ENCODE measurements at places on chromosomes 1 and 21.

DNA sequence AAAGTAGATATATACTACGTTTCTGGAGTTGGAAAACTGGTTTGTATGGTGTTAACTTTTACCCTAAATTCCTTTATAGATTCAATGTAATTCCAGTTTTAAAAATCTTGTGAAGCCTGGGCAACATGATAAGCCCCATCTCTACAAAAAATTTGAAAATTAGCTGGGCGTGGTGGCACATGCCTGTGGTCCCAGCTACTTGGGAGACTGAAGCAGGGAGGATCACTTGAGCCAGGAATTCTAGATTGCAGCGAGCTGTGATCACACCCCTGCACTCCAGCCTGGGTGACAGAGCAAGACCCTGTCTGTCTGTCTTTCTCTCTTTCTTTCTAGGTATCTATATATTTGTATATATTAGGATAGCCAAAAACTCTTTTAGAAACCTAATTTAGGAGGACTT, 141.9 kb downstream of the CLEC20A start:
- no peak for DNase-seq

GRCh38 chr1:904310-904950, 19.3 kb upstream of the SAMD11 start:
- DNase-seq, result peak; percentile 90

GRCh38 chr1:170885551-170885950, 49.8 kb upstream of the MROH9 start:
- no peak for DNase-seq

DNA sequence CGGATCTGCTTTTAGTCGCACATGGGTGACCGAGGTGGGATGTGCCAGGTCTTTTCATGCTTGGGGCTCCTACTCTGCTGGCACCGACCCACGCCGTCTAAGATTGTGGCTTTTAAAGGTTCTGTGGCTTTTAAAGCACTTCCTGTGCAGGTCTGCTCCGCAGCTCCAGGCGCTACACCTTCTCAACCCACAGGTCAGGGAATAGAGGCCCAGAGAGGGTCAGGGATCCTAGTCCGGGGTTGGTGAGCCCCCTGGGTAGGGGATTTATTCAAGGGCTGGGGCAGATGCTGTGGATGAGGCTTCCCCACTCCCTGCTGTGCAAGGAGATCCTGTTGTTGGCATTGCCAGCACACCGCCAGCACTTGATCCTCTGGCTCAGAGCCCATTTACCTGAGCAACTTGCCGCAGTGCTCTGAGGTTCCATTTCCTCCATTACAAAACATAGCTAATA, 212.8 kb upstream of the RAB4A start:
- DNase-seq, result peak; percentile 14

- DNase-seq, result peak; percentile 28
Observed at GRCh38 chr1:210143465-210144062, 89.0 kb upstream of the SERTAD4 start.

DNA sequence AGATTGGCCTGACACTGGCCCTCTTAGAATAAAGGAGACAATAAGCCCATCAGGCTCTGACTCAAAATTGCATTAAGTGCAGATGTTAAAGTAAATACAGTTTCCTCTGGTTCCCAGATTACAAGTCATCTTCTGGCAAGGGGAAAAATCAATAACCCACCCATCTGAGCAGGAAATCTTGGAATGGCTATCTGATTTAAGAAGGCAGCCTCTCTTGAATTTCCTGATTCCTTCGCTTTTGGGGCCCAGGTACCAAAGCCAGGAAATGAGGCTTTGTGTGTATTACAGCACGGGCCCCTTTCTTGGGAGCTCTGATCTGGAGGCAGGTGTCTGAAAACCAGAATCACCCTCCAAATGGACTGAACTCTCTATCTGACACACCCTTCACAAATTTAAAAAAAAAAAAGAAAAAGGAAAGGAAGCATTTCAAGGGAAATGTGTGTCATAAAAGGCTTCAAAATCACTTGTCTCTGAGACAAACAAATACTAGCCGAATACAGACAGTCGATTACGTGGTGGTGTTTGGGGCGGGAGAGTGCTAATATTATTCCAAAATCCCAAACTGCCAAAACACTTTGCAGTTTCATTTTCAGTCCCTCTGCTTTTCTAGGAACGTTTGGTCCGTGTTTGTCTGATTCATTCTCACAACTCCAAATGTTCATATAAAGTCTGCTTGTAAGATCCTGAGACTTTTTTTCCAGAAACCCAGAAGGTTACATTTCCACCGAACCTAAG, 240.9 kb upstream of the CAMK1G start:
- DNase-seq, result no peak

- DNase-seq, result no peak
Observed at GRCh38 chr1:214216779-214217178, 64.2 kb upstream of the SMYD2 start.

DNA sequence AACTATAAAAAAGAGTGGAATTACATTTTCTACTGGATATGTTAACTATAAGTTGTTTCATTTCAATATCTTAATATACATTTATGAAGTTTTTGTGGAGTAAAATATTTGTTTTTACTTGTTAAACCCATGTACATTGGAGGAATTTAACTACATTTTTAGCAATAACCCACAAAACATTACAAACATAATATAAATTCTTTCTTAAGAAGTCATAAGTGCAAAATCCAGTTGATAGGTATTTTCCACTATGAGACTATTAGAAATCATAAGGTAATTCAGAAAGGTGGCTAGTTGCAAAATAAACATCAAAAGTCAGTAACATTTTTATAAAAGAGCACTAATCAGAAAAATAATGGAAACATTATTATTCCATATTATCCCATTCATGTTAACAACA, 73.9 kb upstream of the RRP15 start:
- DNase-seq, result no peak

DNA sequence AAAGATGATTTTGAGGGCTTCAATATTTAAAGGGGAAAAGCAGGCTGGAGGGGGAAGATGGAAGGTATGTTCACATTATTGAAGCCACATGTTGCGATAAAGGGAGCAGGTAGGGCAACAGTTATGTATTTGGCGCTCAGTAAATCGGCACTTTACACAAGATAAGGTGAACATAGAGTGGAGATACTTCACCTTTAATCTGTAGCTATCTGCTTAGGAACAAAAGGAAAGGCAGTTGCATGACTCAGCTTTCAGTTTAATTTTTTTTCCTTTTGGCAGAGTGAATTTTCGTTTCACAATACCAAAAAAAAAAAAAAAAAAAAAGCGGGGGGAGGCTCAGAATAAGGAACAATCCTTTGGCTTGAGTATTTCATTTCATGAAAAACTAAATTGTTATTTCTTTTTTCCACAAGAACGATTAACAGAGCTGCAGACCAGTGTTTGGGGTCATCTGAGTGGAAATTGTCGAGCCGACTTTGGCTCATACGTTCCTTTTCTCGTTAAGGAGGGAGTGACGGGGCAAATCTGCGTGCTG, 1.1 kb upstream of the COQ8A start:
- DNase-seq, result no peak

- no peak for DNase-seq
Observed at GRCh38 chr1:17689011-17689410, 66.1 kb upstream of the ACTL8 start.

DNA sequence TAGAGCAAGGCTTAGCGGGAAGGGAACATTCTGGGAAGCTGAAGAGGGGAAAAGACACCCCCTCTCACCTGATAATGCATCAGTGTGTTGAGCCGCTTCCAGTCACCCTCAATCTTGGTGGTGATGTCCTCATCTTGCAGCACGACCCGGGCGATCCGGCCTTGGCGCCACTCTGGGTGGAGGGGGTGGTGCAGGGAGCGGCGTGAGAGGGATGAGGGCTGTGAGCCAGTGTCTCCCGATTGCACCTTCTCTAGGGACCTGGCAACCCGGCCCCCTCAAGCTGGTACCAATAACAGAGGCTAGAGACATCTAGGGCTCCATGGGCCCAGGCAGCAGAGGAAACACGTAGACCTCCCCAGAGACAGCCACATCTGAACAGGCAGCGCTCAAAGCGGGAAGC, 127.4 kb upstream of the CD34 start:
- DNase-seq, result no peak

Data from activated naive CD8-positive, alpha-beta T cell treated with anti-CD3 and anti-CD28 coated beads for 36 hours (primary cell).